ENCODE measurements at places on chromosomes 3 and 15.

DNA sequence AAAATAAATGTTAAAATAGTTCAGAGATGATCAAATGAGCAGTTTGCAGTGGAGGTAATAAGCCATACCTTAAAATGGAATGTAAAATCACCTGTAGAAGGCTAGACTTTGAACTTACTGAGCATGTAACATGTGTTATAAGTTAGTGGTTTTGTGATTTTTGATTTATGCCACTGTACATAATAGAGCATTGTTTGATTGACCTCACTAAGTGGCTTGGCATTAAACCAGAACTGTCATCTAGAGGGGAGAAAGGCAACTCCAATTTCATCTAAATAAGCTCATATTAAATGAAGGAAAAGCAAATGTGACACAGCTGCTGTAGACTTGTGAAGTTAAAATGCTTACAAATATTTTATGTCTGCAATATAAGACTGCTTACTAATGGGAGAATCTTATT is 387.9 kb downstream of the ZIC1 start:
- DNase-seq, result no peak

DNA sequence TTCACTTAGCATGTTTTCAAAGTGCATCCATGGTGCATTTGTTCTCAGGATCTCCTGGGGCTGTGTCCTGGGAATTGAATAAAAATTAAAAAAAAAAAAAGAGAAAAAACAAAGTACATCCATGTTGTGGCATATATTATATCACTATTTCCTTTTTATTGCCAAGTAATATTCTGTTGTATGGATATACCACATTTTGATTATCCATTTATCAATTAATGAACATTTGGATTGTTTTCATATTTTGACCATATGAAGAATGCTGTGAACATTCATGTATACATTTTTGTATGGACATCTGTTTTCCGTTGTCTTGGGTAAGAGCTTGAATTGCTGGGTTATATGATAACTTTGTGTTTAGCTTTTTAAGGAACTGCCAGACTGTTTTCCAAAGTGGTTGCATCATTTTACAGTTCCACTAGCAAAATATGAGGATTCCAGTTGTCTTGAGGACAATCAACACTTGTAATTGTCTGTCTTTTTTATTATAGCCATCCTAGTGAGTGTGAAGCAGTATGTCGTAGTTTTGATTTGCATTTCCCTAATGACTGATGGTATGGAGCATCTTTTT is 44.5 kb downstream of the CTDSPL2 start:
- DNase-seq, result no peak

- DNase-seq, result no peak
Observed at GRCh38 chr3:122799322-122799721, 4.5 kb downstream of the SLC49A4 start.

DNA sequence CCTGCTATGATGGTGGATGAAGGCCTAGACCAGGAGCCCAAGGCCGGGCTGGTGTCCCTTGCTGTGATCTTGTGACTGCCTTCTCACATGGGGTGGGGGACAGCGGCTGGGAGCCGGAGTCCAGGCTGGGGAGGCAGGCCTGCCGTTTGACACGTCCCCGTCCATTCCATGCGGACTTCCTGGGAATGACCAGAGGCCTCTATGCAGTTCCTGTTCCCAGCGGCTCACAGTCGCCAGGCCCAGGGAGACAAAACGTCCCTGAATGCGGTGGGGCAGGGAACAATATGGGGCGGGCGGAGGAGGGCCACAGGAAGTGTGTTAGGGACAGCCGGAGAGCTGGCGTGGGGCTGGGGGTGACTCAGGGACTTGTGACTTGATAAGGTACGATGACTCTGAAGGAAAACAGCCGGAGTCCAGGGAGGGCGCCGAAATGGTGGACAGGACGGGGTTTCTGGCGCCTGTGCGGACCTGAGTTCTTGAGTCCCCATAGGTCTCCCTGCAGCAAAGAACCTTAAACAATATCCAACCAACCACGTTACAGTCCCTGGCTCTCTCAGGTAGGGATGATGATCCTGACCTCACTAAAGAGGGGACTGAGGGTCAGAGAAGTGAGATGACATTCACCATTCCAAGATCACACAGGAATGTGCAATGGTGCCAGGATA is 40.5 kb upstream of the SMAD6 start:
- no peak for DNase-seq

GRCh38 chr3:184717399-184717983 is 5.6 kb upstream of the MAGEF1 start:
- no peak for DNase-seq

All from progenitor cell of endocrine pancreas (in vitro differentiated cells).